ENCODE measurements at places on chromosomes 13 and 19.

DNA sequence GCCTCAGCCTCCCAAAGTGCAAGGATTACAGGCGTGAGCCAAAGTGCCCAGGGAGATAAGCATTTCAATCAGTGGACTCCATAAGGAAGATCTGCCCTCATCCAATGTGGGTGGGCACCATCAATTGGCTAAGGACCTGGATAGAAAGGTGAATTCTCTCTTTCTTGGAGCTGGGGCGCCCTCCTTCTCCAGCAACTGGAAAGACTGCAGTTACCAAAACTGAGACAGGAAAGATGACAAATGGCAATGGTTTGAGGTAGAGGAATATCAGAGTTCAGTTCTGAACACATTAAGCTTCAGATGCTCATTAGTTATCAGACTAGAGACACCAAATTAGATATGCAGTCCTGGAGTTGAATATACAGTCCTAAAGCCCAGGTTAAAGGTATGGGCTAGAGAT lies 10.5 kb upstream of the ELF1 start:
- no peak for DNase-seq

DNA sequence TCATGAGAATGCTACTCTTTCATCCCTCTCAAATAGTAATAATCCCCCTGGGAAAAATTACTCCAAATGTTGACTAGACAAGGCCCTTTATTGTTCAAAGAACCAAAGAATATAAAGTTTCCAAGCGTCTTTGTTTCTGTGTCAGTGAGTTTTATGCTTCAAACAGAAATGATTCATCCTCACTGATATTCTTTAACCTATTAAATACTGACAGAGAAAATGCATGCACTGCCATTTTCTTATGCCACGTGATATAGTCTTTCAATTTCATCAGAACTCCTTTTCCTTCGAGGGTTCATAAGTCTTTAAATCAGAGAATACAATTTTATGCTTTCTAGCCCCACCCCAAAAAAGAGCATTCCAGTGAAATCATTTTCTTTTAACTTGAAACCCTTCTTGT lies 211.6 kb downstream of the SHISA2 start:
- no peak for DNase-seq

DNA sequence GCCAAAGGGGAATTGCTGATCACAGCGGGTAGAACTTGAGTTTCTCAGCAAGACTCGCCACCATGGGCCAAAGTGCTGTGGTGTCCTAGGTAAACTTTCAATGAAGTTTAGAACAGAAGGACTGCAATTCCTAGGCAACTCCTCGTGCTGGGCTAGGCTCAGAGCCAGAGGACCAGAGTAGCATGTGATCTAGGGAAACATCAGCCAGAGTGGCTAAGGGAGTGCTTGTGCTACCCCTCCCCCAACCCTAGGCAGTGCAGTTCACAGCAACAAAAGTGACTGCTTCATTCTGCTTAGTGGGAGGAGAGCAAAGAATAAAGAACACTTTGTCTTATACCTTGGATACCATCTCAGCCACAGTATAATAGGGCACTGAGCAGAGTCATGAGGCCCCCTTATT lies 1658.6 kb upstream of the MIR17HG start:
- DNase-seq: no peak

GRCh38 chr19:48966541-48967345 lies 1.6 kb downstream of the FTL start:
- no peak for DNase-seq

DNA sequence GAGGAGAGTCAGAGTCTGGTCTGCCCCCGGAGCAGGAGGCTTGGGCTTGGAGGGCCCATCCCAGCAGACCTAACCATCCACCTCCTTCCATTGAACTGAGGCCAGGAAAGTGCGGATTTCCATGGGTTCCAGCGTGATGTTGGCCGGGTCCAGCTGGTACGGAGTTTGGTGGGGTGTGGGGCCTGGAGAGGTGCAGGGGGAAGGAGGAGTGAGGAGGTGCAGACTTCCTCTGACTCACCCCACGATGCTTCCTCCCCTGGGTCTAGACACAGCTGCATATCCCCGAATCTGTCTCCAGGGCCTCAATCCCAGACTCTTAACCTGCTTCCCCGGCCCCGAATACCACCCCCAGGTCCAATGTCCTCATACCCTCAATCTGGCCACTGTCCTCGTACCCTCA lies 20.0 kb downstream of the MAN2B1 start:
- no peak for DNase-seq

- DNase-seq: no peak
Observed at GRCh38 chr13:97348569-97349100, 85.3 kb upstream of the RAP2A start.

- no peak for DNase-seq
Observed at GRCh38 chr19:40585241-40585981, 8.7 kb downstream of the SHKBP1 start.

- no peak for DNase-seq
Observed at GRCh38 chr13:25709088-25709487, 337.3 kb downstream of the ATP8A2 start.

DNA sequence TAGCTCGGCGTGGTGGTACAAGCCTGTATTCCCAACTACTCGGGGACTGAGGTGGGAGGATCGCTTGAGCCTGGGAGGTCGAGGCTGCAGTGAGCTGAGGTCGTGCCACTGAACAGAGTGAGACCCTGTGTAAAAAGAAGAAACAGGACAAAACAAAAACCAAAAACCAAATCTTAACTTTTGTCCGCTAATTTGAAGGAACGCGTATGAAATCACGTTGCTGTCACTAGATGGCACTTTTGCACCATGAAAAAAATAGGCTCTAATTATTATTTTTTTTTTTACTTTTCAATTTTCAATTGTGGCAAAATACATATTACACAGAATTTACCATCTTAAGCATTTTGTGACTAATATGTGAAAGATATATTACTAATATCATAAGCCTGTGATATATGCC lies 17.6 kb upstream of the ZNF835 start:
- DNase-seq: no peak

GRCh38 chr19:52648336-52649016 lies 10.3 kb upstream of the ZNF83 start:
- no peak for DNase-seq

GRCh38 chr13:32897296-32897695 lies 118.9 kb upstream of the KL start:
- DNase-seq: no peak

DNA sequence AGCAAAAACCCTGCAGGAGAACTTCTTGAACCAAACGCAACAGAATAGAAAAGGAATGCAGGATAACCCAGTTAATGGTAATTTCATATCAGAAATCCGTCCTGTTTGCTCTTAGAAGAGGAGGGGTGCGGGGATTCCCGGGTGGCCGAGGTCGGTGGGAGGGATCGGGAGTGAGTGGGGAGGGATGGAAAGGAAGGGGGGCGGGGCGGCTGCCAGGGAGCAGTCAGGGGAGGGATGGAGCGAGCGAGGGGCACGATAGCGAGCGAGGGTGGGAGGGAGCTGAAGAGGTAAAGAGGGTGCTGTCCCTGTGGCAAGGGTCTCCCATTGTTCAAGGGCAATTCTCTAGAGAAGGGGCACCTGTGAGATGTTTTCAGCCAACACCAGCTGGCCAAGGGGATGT lies 26.5 kb downstream of the CD177 start:
- DNase-seq: no peak

- DNase-seq: peak; percentile 96
Observed at GRCh38 chr19:1825909-1826556, 14.0 kb upstream of the ATP8B3 start.

- no peak for DNase-seq
Observed at GRCh38 chr19:5074407-5074806, 105.5 kb downstream of the KDM4B start.

GRCh38 chr13:100657881-100658315 lies 16.7 kb downstream of the TMTC4 start:
- DNase-seq: no peak

DNA sequence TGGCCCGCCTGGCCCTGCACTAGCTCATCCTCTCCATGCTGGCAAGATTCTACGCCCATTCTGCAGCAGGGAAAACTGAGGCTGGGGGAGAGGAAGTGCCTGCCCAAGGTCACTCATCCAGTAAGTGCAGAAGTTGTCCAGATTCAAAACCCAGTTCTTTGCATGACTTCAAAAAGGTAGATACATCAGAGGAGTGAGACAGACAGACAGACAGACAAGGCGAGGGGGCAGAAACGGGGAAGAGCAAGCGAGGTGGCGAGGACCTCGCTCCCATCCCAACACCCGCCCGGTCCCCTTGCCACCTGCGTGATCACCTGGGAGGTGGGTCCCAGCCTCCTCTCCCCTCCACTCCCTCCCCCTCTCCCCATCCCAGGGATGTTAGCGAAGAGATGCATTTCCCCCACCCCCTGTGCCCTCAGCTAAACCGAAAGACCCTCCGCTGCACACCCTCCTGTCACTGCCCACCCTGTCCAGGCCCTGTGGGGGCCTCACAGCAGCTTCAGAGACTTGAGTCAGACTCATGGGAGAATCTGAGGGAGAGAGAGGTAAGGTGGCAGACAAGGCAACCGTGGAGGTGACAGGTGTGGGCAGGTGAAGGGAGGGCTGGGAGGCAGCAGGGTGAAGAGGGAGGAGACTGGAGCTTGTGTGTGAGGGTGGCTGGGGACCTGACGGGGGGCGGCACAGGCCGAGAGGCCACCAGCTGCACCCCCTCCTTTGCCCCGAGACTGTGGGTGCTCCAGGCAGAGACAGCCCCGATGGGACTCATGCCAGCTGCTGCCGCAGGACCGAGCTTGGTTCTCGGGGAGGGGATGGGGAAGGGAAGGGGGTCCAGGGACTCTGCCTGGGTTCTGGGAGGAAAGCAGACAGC lies 18.9 kb downstream of the LRRC4B start:
- no peak for DNase-seq

GRCh38 chr13:113825841-113826240 lies 38.0 kb downstream of the GAS6 start:
- peak; percentile 32 for DNase-seq

- DNase-seq: no peak
Observed at GRCh38 chr13:113630296-113630695, 27.7 kb downstream of the ATP4B start.

DNA sequence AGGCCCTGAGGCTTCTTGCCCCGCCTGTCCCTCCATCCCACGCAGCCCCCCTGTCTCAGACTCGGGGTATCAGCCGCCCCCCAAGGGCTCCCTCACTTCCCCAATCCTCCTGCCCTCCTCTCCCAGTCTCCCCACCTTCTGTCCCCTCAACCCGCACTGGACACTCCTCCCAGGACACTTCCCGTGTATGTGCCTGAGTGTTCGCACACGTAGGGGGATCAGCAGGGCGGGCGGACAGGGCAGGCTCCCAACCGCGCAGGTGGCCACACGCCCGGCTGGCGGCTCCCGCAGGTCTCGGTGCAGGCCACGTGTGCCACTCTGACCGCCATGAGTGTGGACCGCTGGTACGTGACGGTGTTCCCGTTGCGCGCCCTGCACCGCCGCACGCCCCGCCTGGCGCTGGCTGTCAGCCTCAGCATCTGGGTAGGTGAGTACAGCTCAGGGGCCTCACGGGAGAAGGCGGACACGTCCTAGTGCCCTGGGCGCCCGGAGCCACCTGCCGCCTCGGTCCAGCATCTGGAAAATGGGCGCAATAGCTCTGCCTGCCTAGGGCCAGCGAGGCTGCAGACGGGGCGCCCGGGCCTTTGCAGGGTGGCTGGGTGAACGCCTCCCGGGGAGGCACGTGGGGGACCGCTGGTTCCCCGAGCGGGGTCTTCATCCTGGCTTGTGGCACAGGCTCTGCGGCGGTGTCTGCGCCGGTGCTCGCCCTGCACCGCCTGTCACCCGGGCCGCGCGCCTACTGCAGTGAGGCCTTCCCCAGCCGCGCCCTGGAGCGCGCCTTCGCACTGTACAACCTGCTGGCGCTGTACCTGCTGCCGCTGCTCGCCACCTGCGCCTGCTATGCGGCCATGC lies 2.3 kb downstream of the KISS1R start:
- peak; percentile 62 for DNase-seq

DNA sequence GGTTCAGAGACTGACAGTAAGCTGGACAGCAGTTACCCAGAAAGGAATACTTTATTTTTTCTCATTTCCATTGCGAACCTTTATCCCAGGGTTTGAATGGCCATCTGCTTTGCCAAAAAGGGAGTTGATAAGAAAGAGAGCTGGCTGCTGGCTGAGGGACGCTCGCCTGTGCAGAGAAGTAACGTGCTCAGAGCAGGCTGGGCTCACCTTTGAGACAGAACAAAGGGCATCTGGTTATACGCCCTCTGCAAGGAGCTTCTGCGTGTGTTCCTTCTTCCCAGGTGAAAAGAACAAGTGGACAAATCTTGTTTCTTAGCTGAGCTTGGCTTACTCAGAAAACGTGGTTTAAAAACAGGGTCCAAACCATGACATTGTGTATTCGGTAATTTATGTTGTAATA lies 47.4 kb downstream of the EFNB2 start:
- no peak for DNase-seq

GRCh38 chr19:50875795-50876422 lies 2.7 kb downstream of the KLK2 start:
- DNase-seq: peak; percentile 57

DNA sequence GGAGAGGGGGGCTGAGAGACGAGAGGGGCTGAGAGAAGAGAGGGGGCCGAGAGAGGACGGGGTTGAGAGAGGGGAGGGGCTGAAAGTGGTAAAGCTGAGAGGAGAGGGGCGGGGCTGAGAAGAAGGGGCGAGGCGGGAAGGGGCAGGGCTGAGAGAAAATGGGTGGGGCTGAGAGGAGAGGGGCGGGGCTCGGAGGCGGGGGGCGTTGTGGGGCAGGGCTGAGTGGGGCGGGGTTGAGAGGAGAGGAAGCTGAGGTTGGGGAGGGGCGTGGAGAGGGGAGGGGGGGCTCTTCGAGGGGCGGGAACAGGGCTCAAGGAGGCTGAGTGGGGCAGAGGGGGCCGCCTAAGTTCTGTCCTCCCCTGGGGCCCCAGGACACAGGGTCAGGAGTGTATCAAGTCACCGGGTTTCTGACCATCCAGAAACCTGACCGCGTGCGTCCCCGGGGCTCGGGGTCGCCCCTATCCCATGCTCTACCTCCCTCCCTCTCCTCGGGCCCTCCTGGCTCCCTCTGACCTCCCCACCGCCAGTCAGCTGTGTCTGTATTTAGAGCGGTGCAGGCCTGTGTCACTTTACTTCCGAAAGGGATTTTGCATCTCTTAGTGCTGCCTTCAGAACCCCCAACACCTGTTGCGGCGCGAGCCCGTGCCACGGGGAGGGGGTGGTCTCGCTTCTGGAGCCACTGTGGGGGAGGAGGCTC lies 38.6 kb upstream of the SEMA6B start:
- DNase-seq: peak; percentile 88

DNA sequence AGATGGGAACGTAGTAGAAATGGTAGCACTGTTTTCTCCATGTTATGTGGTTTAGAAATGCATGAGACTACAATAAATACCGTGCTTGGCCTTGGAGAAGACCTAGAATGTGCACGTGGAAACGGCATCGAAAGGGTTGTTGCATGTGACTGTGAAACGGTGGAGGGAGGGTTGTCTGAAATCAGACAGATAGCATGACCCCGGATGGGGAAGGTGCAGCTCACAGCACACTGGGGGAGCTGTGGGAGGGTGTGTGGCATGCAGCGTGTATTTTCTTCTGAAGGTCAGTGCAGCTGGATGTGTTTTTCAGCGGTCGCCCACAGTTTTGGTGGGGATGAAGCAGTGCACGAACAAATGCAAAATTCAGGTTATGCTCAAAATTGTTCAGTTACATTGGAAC lies 63.4 kb downstream of the CELF5 start:
- DNase-seq: no peak
